ENCODE measurements at places on chromosomes 12 and 14.
A peak's percentile ranks its signal among the peaks of the same experiment; 100 is the strongest.

DNA sequence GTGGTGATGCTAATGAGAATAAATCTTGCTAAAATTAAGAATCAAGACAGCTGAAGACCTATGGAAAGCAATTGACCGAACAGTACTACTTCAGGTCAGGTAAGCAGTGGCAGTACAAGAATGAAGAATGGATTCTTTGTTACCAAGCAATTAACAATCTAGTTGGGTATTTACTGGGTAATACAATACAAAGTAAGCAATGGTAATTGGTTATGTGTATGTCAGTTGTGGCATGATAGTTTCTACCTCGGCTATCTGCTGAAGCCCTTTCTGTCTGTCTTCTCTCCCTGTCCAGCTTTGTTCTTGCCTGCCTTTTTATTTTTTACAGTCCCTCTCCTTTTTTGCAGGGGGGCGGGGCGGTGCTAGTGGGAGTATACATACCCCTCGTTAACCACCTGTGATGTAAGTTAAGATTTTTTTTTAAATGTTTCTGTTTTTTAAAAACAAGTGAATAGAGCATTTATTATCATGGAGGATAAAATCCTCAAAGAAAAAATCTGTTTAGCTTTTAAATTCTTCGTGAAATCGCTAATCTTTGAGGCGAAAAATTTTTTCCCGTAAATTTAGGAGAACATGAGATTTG lies 75.9 kb downstream of the RCOR1 start:
- no peak for DNase-seq

DNA sequence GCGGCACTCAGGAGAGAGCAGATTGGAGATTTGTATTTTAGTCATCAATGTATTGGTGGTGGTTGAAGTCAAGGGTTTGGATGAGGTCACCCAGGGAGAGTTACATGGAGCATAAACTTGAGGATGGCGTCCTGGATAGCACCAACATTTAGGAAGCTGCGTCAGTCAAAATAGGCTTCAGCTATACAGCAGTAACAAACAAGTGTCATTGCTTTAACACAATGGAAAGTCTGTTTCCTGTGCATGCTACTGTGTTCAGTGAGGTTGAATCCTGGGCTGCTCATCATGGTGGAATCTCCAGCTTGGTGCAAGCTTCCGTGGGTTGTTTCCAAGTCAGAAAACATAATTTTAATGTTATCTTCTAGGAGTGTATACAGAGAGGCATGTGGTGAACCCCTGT lies 180.4 kb downstream of the CFAP54 start:
- no peak for DNase-seq

- no peak for DNase-seq
Measured at GRCh38 chr14:21118933-21119332, 18.1 kb downstream of the TMEM253 start.

- no peak for DNase-seq
Measured at GRCh38 chr12:89935850-89936249, 227.2 kb upstream of the ATP2B1 start.

GRCh38 chr12:123445388-123446332 lies 9.2 kb upstream of the RILPL2 start:
- peak; percentile 77 for DNase-seq

DNA sequence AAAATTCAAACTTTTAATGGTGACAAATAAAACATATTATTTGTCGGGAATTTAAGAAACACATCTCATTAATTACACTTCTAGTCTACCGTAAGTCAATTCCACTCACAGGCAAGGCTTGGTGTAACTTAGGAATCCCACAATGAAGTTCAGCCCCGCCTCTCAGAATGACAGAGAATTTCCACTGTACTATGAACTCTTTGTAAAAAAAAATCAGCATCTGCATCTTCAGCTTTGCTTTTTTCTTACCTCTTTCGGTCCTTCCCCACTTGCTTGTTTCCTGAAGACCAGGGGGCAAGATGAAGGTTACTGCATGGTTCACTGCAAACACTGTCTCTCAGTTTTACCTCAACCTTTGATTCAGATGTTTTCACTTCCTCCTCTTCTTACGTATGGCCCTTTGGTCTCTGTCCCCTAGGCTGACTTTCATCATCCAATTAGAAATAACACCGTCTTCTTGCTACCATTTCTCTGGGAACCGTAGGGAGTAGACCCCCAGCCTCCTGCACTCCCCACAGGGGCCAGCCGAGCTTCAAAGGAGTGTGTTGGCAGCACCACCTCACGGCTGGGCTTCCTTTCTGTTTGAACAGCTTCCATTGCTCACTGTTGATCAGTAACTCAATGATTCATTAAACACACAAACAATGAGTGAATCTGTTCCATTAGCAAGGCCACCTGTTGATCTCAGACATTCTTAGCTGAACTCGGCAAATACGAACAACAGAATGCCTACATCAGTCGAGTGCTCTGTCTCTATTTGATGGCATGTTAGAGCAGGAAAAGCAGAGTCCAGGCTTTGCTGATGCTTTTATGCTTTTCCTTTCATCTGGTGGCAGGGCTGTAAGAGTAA lies 343.0 kb downstream of the BMP4 start:
- DNase-seq: no peak

GRCh38 chr14:84017495-84017894 lies 1512.4 kb upstream of the FLRT2 start:
- no peak for DNase-seq

DNA sequence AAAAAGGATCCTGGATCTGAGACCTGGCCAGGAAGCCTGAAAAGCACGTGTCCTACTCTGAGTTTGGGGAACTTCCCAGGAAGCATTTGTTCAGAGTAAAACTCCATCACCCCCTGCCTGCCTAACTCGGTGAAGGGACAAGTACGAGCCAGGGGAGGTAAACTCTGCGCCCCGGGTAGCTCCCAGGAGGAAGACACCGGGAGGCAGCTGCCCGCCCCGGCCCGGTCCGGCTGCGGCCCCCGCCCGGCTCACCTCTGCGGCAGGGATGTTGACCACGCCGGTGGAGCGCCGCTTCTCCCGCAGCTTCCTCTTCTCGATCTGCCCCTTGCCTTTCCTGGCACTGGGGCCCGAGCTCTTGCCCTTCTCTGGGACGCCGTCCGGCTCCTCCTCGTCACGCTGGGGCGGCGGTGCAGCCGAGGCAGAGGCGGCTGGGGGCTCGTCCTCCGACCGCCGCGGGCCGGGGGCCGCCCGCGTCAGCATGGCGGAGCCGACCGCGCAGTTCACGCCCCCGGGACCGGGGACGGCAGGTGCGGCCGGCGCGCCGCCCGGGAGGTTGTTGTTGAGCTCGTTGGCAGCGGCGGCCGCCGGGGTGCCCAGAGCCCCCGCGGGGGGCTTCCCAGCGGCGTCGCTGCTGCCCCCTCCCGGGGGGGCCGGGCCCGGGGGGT lies 1.2 kb downstream of the PAWR start:
- peak; percentile 49 for DNase-seq

DNA sequence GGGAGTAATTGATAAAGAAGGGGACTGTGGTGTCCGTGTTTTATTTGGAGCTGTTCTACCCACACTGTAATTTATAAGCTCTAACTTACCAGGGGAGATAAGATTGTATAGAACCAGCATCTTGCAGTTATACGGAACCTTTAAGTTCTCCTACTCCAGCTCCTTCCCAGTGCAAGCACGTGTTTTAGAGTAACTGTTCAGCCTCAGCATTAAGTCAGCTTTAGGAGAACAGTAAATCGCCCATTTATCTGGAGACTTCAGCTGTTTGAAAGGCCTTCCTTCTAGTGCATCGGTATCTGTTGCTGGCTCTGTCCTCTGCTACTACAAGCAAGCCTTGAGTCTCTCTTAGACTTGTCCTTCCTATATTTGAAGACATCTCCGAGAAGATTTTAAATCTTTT lies 95.6 kb downstream of the ETV6 start:
- DNase-seq: no peak

DNA sequence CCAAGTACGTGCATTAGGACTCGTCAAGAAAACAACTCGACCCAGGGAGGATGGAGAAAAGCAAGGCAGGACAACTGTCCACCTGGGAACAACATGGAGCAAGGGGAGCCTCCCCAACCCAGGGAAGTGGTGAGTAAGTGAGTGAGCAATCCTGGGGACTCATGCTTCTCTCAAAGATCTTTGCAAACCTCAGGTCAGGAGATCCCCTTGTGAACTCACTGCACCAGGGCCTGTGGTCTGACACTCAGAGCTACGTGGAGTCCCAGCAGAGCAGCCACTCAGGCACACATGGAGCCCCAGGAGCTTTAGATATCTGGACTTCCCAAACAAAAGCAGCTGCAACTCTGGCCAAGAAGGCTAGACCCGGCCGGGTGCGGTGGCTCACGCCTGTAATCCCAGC lies 12.2 kb upstream of the OR5AU1 start:
- no peak for DNase-seq

- peak; percentile 88 for DNase-seq
Measured at GRCh38 chr14:103576371-103577024, 13.7 kb downstream of the COA8 start.

- DNase-seq: no peak
Measured at GRCh38 chr14:26527095-26527494, 70.7 kb downstream of the NOVA1 start.

DNA sequence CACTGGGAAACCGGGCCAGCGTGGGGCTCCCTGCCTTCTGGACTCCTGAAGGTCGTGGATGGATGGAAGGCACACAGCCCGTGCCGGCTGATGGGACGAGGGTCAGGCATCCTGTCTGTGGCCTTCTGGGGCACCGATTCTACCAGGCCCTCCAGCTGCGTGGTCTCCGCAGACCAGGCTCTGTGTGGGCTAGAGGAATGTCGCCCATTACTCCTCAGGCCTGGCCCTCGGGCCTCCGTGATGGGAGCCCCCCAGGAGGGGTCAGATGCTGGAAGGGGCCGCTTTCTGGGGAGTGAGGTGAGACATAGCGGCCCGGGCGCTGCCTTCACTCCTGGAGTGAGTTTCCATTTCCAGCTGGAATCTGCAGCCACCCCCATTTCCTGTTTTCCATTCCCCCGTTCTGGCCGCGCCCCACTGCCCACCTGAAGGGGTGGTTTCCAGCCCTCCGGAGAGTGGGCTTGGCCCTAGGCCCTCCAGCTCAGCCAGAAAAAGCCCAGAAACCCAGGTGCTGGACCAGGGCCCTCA lies 26.9 kb downstream of the HIP1R start:
- DNase-seq: no peak

GRCh38 chr12:56626701-56627100 lies 3.4 kb downstream of the BAZ2A start:
- no peak for DNase-seq

DNA sequence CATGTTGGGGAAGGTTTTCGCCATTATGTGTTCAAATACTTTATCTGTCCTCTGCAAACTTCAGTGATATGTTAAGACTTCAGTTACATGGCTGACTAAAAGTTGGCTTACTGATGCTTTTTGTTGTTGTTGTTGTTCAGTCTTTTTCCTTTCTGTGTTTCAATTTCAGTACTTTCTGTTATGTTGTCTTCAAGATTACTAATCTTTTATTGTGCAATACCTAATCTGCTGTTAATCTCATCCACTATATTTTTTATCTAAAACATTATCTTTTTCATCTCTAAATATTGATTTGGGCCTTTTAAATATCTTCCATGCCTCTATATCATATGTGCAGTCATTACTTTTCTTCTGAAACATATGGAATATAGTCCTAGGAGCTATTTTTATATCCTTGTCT lies 7.0 kb downstream of the CGRRF1 start:
- no peak for DNase-seq

- peak; percentile 26 for DNase-seq
Measured at GRCh38 chr12:82415402-82415801, 57.1 kb downstream of the METTL25 start.

GRCh38 chr14:96802963-96803362 lies 5.8 kb downstream of the VRK1 start:
- DNase-seq: no peak

DNA sequence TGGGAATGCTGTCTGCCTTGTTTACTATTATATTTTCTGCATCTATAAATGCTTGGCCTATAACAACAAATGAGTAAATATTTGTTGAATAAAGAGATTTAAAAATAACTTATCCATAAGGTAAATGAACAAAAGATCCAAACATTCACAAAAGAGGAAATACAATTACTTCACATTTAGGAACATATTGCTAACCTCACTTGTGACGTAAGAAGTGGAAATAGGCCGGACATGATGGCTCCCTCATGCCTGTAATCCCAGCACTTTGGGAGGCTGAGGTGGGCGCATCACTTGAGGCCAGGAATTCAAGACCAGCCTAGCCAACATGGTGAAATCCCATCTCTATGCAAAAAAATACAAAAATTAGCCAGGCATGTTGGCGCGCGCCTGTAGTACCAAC lies 25.7 kb upstream of the CKAP4 start:
- no peak for DNase-seq

DNA sequence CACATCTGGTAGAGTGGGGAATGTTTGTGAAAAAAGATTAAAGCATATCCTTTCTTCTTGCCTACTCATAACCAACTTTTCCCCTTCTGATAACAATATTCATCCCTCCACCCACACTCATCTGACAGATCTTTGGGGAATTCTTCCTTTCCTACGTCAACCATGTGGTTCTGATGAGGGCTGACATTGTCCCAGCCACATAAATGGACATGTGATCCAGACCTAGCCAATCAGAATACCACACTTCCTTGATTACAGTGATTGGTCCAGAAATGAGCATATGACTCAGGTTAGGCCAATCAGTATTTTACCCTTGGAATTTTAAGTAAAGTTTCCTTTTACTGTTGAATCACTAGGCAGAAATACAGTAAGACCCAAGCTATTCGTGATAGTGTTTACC lies 58.9 kb downstream of the GPR65 start:
- no peak for DNase-seq

- DNase-seq: peak; percentile 46
Measured at GRCh38 chr12:76310110-76310509, 38.1 kb downstream of the BBS10 start.

- no peak for DNase-seq
Measured at GRCh38 chr14:77416836-77417235, 6.5 kb downstream of the NOXRED1 start.

GRCh38 chr12:22275843-22276242 lies 58.7 kb downstream of the ST8SIA1 start:
- peak; percentile 100 for DNase-seq
